ENCODE measurements at places on chromosomes 3 and 15. TPM values are rescaled to one million over a fixed set of nuclear protein-coding genes. Genes with fewer than 3 reads are reported as not detected.

GOLGA6L9 gene
- 4.0 TPM for total RNA-seq

MFGE8 gene
- total RNA-seq: not detected

AKAP13 gene
- 166 TPM for total RNA-seq

GPR62 gene
- not detected for total RNA-seq

SI gene
- total RNA-seq: not detected

CXCR6 gene
- not detected for total RNA-seq

HRH1 gene
- 6.2 TPM for total RNA-seq

LCMT2 gene
- total RNA-seq: 11.1 TPM

MCF2L2 gene
- total RNA-seq: 12.2 TPM

NANOGP8 gene
- total RNA-seq: not detected

CFAP92 gene
- total RNA-seq: not detected

SST gene
- total RNA-seq: not detected

WDR48 gene
- total RNA-seq: 23.7 TPM

PLA2G4E gene
- total RNA-seq: not detected

DNAH1 gene
- total RNA-seq: 8.3 TPM

RTP1 gene
- total RNA-seq: not detected

ANKRD63 gene
- not detected for total RNA-seq

TM6SF1 gene
- total RNA-seq: not detected

RAB6B gene
- total RNA-seq: not detected
